ENCODE measurements at places on chromosomes 12 and 14.
A peak's percentile ranks its signal among the peaks of the same experiment; 100 is the strongest.

GRCh38 chr12:92075425-92075914 is 70.2 kb downstream of the BTG1 start:
- peak; percentile 65 for DNase-seq

GRCh38 chr12:6307529-6307928 is 3.0 kb upstream of the PLEKHG6 start:
- no peak for DNase-seq

DNA sequence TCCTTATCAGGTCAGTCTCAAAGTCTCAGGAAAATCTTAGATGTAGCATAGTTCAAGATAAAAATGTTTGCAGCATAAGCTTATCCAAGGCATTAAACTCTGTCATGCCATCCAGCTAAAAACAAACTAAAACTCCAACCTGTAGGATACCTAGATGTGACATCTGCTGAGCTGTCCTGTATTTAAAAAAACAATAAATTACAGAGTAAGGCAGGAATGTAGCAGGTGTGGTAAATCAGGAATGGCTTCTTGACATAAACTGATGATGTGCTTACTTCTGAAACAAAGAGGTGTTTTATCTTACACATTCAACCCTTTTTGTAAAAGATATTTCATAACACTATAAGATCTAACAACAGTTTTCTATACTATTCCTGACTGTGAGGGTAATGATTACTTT is 30.6 kb upstream of the DLGAP5 start:
- DNase-seq: no peak

DNA sequence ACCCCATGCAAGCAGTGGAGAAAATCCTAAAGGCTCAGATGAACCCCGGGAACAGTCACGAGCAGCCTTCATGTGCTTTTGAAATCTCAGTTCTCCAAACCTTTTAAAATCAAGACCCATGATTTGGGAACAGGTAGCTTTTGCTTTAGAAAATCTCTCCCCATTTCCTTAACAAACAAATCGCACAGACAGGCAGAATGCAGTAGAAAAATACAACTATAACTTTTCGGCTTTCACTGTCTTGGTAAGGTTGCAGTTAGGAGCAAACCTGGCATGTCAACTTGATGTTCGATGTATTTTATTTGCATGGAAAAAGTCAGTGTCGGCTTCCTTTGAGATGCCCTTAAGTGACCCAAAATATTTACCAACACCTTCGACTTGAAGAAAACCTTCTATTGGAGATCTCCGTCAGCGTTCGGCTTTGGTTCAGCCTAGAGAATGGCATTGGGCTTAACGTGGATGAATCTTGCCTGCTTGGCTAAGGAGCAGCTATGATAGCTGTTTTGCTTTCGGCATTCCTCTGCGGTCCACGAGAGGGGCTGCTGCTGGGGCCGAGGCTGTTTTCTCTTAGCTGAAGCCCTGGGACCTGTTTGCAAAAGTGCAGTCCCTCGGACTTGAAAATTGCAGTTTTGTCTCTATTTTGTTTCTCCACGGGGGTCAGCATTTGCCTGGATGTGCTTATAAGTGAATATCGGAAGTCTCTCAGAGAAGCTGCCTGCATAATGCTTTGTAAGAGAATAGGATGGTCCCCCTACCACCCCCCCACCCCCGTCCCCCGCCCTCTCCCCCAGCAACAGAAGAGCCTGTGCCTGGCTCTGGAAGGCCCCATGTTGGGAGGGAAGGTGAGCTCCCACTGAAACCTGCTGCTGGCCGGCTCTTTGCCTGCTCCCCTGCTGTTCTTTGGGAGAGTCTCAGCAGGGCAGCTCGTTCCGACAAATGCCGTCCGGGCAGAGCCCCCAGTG is 122.8 kb downstream of the AACS start:
- DNase-seq: no peak

DNA sequence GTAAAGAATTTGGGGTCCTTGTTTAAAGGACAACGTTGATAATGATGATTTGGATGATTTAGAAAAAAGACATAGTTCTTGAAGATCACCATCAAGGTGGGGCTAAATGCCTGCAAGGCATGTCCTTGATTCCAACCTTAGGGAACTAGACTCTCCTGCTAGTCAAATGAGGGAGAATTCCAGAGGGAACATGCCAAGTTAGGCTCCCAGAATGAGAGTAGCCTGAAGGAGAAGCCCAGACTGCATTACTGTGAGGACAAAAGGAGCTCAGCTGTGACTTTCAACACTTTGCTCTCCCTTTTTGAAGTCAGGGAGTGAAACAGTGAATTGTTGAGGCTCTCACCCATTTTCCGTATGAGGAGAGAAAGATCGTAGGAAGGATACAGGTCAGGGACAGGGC is 95.2 kb upstream of the TBX3 start:
- DNase-seq: no peak

GRCh38 chr12:106583242-106584103 is 669 bp downstream of the RFX4 start:
- peak; percentile 41 for DNase-seq

- peak; percentile 13 for DNase-seq
Observed at GRCh38 chr14:90060965-90061684, 669 bp upstream of the KCNK13 start.

DNA sequence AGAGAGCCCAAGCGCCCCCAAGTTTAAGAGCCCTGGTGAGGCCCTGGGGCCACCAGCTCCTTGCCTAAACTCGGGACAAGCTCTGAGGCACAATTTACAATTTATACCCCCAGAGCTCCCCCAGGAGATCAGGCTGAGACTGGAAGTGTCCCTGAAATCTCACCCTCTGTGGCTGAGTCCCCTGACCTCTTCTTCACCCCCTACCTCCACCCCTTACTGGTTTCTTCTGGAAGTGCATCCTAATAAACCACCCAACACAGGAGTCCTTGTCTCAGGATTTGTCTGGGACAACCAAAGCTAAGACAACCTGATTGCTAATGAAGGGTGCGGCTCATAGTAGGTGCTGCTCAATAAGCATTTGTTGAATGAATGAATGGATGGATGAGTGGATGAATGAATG is 206.4 kb downstream of the BCL11B start:
- no peak for DNase-seq

DNA sequence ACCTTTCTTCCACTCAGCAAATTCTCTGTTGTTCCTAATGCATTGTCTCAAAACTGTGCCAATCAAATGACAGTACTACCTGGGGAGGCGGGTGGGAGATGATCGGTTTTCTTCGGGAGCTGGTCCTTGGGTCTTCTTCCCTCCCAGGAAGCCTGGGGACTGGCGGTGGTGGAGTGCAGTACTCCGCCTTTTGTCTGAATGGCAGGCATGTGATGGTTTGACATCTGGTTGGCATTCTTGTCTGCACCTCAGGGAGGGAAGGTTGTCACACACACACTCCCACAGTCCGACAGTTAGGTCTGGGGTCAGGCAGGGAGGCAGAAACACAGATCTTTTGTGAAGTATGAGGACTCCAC is 114.8 kb downstream of the SNAPC1 start:
- no peak for DNase-seq

GRCh38 chr14:94365624-94366023 is 22.8 kb downstream of the SERPINA1 start:
- DNase-seq: no peak

DNA sequence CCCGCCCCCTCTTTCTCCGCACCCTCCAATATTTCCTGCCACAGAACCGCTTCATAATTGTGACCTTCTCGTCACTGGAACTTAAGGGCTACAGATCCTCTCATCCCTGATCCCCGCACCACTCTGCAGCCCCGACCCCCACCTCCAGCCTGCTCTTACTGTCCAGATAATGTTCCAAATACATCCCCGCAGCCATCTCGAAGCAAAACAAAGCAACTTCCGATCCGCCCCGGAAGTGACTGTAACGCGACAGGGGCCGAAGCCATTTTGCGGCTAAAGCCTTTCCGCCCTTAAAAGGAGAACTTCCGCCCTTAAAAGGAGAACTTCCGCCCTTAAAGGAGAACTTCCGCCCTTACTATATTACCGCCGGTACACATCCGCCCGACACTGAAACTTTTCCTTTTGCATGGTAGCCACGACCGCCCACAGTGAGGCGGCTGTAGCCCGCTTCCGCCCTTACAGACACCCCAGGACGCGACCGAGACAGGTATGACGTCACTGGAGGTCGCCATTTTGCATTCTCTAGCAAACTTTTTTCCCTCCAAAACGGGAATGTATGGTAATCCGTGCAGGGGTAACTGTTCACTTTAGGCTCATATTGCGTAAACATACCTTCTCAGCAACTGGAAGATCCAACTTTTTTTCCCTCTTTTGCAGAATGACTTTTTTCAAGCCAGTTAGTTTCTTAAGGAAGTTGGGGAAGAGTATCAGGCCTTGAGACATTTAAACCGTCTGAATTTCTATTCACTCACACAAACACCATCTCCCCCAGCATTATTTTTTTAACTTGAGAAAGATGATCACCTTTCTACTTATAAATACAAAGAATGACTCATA is at the start of gene ING4:
Gene ING4, minus strand, starts transcription at position 214 of the 837 bp plus-strand sequence. Its CDS starts 18 bp downstream, at position 196.
- peak; percentile 99 for DNase-seq

DNA sequence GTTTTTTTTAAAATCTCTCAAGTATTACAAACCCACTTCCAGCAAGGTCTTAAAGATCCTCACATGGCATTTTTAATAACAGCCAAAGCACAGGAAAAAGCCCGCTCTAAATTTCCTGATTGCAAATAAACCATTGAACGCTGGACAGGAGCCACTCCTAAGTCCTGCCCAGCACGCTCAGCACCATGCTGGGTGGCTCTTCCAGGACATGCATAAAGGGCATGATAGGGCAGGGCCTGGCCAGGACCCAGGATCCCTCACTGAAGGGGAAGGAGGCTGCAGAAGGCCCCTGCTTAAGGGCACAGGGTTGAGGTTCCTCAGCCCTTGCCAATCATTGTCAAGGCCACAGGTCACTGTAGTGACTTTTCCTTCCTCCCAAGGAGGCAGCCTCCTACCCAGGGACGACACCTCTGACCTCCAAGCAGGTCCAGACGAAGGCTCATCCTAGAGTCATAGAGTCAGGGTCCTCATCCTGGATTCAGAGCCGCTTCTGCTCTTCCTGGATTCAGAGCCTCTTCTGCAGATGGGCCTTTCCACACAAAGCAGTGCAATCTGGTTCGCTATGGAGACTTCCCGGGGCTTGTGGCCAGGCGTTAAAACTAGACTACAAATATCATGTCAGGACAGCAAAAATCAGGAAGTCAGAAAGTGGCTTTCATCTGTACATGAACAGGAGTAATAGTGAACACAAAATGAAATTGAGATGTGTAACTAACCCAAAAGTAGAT is 123.8 kb downstream of the GCH1 start:
- no peak for DNase-seq

DNA sequence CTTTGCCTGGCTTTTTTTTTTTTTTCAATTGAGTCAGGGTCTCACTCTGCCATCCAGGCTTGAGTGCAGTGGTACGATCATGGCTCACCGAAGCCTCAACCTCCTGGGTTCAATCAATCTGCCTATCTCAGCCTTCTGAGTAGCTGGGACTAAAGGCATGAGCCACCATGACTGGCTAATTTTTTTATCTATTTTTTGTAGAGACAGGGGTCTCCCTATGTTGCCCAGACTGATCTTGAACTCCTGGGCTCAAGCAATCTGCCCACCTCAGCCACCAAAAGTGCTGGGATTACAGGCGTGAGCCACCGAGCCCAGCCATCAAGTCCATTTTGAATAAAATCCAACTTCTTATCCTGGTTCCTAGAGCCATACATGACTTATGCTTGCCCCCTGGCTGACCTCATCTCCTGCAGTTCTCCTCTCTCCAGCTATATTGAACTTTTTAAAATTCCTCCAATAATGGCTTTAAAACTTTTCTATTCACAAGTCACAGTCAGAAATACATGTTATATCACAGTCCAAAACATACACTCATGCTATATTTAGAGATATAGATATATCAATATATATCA is 10.4 kb upstream of the RND1 start:
- DNase-seq: peak; percentile 40

- no peak for DNase-seq
Observed at GRCh38 chr12:3603576-3603975, 112.6 kb downstream of the PRMT8 start.

GRCh38 chr12:88416786-88417185 is 163.5 kb downstream of the KITLG start:
- DNase-seq: peak; percentile 60

- no peak for DNase-seq
Observed at GRCh38 chr12:96050139-96050538, 14.8 kb upstream of the LTA4H start.

- no peak for DNase-seq
Observed at GRCh38 chr12:14225064-14225463, 140.4 kb upstream of the ATF7IP start.

- no peak for DNase-seq
Observed at GRCh38 chr14:91152499-91152898, 38.6 kb downstream of the DGLUCY start.

- peak; percentile 32 for DNase-seq
Observed at GRCh38 chr12:52401526-52401925, 4.6 kb downstream of the KRT82 start.

DNA sequence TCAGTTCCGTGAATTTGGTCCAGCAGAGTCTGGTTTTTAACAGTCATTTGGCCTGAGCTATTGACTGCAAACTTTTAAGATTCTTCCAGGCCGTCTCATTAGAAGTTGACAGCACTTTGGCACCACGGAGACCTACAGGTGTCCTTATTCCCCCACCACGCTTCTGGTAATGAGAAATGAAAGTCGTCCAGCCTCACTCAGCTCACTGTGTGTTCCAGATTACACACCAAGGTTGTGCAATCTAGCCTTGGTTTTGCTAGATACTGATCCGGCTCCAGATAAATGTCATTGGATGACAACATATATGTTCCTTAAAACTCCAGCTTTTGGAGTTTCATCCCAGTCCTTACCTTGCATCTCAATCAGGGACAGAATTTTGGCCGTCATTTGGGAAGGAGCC is 210.4 kb downstream of the CHST11 start:
- peak; percentile 73 for DNase-seq

GRCh38 chr12:25438638-25439037 is 114.4 kb downstream of the LMNTD1 start:
- peak; percentile 66 for DNase-seq

- DNase-seq: no peak
Observed at GRCh38 chr12:13373803-13374202, 177.3 kb downstream of the EMP1 start.

DNA sequence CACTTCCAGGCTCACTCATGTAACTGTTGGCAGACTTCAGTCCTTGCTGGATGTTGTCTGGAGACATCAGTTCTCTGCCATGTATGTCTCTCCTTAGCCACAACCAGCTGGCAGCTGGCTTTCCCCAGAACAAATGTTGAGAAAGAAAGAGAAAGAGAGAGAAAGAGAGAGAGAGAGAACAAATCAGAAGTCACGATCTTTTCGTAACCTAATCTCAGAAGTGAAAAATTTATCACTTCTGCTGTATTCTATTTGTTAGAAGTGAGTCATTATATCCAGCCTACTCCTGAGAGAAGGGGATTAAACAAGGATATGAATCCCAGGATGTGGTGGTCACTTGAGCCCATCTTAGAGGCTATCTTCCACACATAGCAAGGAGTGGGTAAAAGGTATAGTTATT is 101.2 kb downstream of the BTG1 start:
- no peak for DNase-seq

GRCh38 chr12:89918172-89918846 is 209.7 kb upstream of the ATP2B1 start:
- DNase-seq: no peak

- no peak for DNase-seq
Observed at GRCh38 chr14:23137192-23137812, 18.2 kb upstream of the CEBPE start.
